Keratinocyte (primary cell): ENCODE measurements at places on chromosomes 7 and 10. TPM values are rescaled to one million over a fixed set of nuclear protein-coding genes. Genes with fewer than 3 reads are reported as not detected.
A peak's percentile ranks its signal among the peaks of the same experiment; 100 is the strongest.

GRCh38 chr7:10644849-10645248 lies 328.8 kb upstream of the PHF14 start:
- no peak for DNase-seq

DNA sequence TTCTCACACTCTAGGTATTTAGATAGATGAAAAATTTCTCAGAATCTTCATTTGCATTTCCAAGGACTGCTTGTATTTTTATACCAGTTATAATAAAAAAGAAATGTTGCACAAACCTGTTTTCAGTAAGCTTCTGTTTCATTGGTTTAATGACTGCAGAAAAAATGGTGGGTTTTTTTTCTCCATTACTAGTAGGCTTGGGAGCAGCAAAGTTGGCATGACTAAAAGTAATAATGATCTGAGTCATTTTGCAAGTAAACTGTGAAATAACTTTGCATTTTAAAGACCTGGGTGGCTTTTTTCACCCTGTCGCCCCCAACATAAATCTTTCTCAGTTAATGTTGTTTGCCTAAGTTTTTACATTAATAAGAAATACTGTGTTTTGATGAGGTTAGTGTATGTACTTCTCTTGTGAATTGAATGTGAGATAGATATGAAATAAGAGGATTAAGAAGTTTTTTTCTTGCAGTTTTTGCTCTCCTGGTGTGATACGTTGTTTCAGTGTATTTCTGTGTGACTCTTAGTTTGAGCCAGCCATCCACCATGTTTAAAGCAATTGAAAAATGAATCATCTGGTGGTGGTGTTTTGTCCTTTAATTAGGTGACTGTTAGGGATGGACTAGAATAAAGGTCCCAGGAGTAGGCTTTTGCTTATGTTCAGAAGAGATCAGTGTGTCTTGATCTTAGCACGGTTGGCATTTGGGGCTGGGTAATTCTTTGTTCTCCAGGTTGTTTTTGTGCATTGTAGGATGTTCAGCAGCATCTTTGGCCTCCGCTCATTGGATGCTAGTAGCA lies 1.8 kb downstream of the GNAI1 start:
- DNase-seq: no peak

- DNase-seq: peak; percentile 97
Observed at GRCh38 chr10:34758447-34758996, 56.6 kb downstream of the PARD3 start.

DNA sequence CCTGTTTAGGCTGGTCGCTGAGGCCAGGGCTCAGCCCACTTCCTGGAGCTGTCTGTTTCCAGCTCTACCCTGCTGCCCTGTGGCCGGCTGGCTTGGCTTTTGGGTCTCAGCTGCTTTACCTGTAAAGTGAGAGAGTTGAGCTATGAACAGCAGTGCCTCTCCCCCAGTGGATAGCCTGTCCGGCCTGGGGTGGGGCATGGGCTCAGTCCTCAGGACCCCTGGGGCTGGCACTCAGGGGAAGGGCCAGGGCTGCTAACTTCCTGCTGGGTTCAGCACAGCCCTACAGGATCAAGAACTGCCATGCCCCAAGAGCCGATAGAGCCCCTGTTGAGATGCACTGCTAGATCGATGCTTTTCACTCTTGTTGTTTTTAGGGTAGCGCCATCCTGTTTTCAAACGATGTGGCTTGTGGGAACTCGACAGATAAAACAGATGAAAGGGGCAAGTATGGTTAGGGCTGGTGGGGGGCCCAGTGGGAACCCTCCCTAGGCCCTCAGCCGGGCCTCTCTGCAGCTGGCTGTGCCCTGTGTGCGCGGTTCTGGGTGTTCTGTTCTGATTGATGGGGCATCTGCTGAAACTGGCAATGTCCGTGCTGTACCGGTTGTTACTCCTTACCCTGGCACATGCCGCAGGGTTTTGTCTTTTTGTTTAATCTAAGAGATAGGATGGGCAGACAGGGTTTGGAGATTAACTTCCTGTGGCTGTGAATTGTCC lies 10.0 kb upstream of the SFRP5 start:
- DNase-seq: no peak

GRCh38 chr7:101588131-101588935 lies 40.8 kb downstream of the MYL10 start:
- DNase-seq: no peak

- DNase-seq: no peak
Observed at GRCh38 chr7:83394776-83395175, 232.1 kb upstream of the PCLO start.

- DNase-seq: no peak
Observed at GRCh38 chr10:89210794-89211425, 3.8 kb upstream of the CH25H start.

DNA sequence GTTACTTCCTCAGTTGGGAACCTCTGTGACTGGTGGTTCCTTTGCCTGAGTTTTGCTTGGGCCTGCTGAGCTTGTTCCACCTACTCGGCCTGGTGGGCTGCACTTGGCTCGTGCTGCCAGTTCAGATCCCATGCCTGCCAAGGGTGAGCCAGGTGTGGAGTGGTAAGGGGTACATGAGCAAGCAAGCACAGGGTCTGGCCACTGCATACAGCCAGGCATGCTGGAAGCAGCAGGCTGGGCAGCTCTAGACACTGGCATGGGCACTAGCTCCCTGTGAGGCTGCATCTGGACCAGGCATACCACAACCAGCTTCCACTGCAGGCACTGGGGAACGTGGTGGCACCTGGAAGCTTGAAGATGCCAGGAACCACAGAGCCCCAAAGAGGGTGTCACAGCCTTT lies 624.0 kb downstream of the LRMDA start:
- no peak for DNase-seq

GRCh38 chr7:47283497-47284131 lies 298.3 kb downstream of the TNS3 start:
- peak; percentile 67 for DNase-seq

GRCh38 chr7:8435590-8436545 lies 2.5 kb downstream of the NXPH1 start:
- DNase-seq: no peak

DNA sequence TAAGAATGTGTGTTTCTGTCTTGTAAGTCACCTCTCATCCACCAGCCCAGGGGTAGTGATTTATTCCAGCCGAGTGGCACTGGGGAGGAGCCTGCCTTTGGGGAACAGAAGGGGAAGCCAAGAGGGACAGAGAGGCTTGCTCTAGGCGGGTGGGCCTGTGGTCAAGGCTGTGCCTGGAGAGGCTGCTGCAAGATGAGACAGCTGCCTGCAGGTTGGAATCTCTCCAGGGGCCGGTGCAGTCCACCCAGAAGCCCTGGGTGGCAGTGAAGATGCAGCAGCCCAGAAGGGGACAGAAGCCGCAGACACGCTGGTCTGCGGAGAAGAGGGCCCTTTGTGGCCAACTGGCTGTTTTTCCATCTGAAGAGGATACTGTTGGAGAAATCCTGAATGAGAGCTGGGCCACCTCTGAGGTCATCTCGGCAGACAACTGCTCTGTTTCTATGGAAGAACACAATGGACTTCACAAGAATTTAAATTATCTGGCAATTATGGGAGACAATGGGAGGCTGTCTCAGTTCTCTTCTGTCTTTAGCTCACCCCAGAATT lies 175.7 kb downstream of the GFRA1 start:
- no peak for DNase-seq

DNA sequence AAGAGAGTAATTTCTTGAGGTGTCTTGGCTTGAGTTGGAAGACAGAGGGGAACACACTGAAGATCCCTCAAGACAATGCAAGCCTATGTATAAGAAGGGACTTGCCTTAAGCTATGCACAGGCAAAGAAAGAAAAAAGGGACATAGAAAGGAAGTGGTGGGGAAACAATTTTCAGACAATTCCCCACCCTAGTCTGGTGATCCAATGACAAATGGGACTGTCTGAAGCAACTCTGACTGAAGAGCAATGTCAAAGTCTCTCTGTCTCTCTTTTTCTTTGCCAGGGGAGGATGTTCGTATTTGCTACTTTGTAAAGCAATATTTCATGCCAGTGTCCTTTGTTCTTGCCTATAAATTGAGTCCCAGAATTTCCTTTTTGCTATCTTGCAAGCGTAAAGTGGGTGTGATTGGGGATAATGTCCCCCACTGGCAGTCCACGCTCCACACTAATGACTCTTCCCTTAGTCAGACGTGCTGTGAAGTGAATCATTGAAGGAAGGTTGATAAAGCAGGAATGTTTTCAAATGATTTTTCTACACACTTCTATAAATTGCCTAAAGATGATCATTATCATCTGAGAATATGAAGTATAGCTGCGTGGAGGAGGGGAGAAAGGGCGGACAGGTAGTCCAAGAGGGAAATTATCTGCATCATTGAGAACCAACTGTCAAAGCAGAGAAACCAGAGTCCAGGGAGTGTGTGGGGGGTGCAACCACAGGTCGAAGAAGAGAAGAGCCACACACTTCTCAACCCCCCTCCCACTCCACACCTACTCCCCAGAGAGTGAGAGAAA lies 243.8 kb upstream of the ETV1 start:
- no peak for DNase-seq

GRCh38 chr7:31335161-31335856 lies 5.2 kb downstream of the NEUROD6 start:
- no peak for DNase-seq

The PKD2L1 gene
- not detected in 3 replicates for polyA plus RNA-seq

The ODAD2 gene
- polyA plus RNA-seq: 0.01 to 0.02 TPM in 2 of 3 replicates, not detected in the other

The FAM237B gene
- not detected in 3 replicates for polyA plus RNA-seq

The RAMP3 gene
- not detected in 3 replicates for polyA plus RNA-seq

The NOC3L gene
- polyA plus RNA-seq: 8.9 to 16.3 TPM (median 11.0 TPM) in 3 replicates

The EGR2 gene
- polyA plus RNA-seq: 0.09 to 0.39 TPM (median 0.22 TPM) in 3 replicates

The ZP3 gene
- 6.9 to 13.6 TPM (median 7.7 TPM) in 3 replicates for polyA plus RNA-seq
